ENCODE measurements at places on chromosomes 4 and X.

- no peak for DNase-seq
Observed at GRCh38 chrX:17375367-17375636, 302 bp downstream of the NHS start.

- DNase-seq: no peak
Observed at GRCh38 chr4:53684136-53685130, 93.1 kb upstream of the LNX1 start.

DNA sequence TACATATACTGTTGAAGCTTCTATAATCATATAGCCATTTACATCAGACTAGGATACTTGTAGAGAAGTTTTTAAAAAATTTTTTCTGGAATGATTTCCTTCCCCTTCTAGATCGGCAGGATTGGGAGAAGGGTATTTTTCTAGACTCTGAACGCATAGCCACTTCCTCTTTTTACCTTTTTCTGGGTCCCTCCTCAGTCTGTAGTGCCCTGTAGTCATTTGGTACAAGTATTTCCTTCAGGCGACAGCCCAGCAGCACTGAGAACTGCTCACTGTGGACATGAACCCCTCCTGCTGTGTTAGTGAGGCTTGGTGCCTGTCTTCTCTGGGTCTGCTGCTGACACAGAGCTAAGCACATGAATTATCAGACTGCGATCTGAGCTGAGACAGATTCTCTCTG is 255.4 kb downstream of the ARHGAP10 start:
- DNase-seq: no peak

- no peak for DNase-seq
Observed at GRCh38 chrX:2677764-2678163, 13.3 kb upstream of the CD99 start.

Data from stimulated activated CD4-positive, alpha-beta T cell treated with anti-CD3 and anti-CD28 coated beads, TNF-alpha, amount 100 ng/mL, for 4 hours (primary cell).